Stimulated activated CD8-positive, alpha-beta memory T cell treated with anti-CD3 and anti-CD28 coated beads, Interleukin-7, amount 100 ng/mL, for 48 hours (primary cell): ENCODE measurements at places on chromosomes 7 and 10.
A peak's percentile ranks its signal among the peaks of the same experiment; 100 is the strongest.

DNA sequence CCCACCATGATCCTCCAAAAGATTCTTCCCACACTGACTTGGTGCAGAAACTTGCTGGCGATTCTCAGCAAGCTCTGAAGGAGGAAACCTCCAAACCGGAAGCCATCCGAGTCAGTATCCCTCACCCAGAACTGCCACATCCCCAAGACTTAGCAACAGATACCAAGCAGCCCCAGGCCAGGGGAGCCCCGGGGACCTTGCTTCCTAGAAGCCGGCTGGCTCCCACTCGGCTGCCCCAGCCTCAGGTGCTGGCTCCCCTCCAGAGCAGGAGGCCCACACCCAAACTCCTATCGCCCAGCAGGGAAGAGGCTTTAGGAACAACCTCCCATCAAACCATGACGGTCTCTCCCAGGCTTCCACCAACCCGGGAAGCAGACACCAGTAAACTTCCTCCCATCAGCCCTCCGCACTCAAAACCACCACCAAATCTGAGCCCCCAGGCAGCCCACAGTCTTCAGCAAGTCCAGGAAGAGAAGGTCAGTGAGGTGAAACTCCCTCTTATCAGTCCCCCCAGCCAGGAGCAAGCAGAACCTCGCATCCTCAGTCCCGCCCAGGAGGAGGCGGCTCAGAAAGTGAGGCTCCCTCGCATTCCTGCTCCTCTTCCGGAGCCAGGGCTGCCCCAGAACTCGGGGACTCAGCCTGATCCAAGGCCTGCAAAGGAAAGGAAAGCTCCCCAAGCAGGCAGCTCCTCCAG is 82.3 kb downstream of the LRGUK start:
- no peak for DNase-seq

GRCh38 chr10:10831085-10831484 is 186.6 kb upstream of the CELF2 start:
- DNase-seq = no peak

DNA sequence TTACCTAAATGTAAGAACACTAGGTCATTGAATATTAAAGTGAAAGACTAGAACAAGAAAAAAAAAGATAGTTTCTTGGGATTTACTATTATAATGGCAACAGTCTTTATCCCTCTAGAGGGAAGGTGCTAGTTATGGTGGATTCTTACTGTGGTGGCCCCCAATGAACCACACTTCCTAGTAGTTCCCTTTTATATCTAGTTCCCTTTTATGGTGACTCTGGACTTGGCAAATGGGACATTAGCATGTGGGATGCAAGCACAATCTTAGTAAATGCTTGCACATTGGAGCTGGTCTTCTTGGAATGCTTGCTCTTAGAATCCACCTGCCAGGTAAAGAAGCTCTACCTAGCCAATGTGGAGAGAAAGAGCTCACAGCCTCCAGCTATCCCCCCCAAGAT is 430.2 kb downstream of the LRMDA start:
- DNase-seq = no peak

DNA sequence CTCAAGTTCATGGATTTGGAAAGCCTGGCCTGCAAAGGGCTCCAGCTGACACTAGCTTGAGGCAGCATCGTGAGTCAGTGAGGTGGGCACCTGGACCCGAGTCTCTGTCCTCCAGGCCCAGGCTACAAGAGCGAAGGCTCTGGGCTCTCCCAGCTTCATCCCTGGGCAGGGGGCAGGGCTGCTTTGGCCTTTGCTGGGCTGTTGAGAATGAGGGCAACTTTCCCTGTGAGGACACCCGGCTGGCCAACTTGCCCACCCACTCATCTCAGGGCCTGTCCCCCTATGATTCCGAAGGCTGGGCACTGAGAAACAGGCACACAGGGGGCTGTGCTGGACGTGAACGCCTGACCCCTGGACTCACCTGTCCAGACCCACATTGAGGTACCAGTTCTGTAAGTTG is 24.4 kb downstream of the LDB3 start:
- no peak for DNase-seq

DNA sequence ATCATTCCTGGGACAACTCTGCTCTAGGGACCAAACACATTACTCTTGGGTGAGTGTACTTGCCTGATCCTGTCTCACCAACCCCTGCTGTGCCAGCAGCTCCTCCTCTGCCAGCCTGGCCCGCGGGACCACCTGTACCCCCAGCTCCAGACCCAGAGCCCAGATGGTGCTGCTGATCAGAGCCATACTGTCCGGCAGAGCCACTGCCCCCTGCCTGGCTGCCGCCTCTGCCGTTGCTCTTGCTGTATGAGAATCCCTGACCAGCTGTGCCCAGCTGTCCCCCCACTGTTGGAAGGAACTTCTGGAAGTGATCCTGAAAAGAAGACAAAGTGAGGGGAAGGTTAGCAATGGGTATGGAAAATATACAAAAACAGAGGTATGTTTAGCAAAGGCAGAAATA is 6.9 kb downstream of the MYOZ1 start:
- DNase-seq = no peak

GRCh38 chr7:31500656-31501055 is 13.2 kb upstream of the ITPRID1 start:
- DNase-seq = no peak

- no peak for DNase-seq
Measured at GRCh38 chr7:89312551-89312950, 517.0 kb upstream of the TEX47 start.

- DNase-seq = no peak
Measured at GRCh38 chr7:15557686-15558085, 4.1 kb downstream of the AGMO start.

GRCh38 chr10:113604572-113604971 is 51.7 kb downstream of the HABP2 start:
- no peak for DNase-seq

GRCh38 chr10:33621101-33621500 is 286.6 kb upstream of the NRP1 start:
- no peak for DNase-seq

- no peak for DNase-seq
Measured at GRCh38 chr10:119115926-119116325, 12.0 kb downstream of the DENND10 start.

GRCh38 chr7:16234493-16235146 is 186.7 kb downstream of the CRPPA start:
- no peak for DNase-seq

DNA sequence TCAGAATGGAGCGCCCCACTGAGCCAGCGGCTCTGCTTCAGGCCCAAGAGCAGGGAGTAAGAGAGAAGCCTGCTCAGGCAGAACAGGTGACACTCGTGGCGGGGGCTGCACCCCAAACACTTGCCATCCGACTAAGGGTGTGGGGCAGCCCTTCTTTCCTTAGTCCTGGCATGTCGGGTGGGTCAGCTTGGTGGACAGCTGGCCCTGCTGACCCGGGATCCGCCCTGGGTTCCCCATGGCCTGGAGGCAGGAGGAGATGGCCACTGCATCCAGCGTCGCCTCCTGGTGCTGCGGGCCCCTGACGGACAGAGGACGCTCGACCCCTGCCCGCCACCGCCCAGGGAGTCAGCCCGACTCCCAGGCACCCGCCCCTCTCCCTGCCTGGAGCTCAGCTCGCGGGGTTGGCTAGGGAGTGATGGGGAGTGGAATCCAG is 1.2 kb upstream of the PAOX start:
- DNase-seq = no peak

- DNase-seq = no peak
Measured at GRCh38 chr10:122986335-122986734, 6.1 kb downstream of the PSTK start.

DNA sequence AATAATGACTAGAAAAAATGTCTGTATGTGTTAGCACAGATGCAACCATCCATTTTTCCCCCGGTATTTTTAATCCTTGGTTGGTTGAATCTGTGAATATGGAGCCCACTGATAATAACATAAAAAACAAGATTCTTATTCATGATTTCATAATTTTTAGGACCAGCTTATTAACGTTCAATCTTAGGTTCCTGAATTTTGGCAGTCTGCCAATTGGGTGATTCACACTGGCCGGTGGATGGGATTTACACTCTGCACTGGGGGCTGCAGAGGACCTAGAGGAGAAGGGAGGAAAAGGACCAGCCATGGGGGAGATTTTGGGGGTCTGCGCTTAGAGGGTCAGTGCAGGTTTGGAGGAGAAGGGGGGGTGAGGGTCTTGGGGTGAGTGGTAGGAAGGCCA is 327.9 kb downstream of the ACTR3B start:
- DNase-seq = no peak

DNA sequence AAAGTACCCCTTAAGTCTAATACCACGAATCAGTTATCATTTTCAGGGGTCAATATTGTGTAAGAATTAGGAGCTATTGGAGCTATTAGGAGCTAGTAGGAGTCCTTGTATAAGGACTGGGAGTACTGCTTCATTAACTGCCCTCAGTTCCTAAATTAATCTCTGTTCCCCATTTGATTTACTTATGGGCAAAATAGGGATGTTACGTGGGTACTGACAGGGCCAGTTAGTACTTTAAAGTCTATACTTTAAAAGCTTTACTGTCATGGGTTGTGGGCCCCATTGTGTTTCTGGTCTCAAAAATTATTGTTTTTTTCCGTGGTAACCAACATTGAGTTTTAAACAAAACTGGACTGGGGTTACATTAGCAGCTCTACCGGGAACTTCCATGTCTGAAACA is 60.3 kb downstream of the PRKAR2B start:
- DNase-seq = no peak

GRCh38 chr10:23110722-23111516 is 15.5 kb downstream of the MSRB2 start:
- DNase-seq = no peak

DNA sequence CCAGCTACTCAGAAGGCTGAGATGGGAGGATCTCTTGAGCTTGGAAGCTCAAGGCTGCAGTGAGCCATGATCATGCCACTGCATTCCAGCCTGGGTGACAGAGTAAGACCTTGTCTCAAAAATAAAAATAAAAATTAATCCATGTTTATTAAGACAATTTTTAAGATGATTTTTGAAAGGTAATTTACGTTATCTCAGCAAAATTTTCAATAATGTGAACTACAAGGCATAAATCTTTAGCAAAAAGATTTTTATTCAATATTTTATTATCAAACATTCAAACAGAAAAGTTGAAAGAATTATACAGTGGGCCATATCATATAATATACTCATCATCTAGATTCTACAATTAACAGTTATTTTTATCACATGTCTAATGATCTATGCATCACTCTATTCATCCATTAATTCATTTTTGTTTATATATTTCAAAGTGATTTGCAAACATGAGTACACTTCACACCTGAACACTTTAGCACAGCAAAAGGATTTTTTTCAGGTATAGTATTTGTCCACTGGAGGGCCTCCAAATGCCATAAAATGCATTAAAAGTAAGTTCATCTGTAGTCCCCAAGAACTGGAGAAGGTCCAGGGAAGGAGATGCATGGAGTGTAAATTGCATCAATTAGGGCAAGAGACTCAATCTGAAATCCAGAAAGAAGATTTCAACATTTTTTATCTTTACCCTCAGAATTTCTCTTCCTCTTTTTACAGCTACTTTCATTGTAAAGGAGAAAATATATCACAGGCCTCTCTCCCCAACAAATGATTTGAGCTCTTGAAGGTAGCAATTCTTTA is 38.6 kb upstream of the RSBN1L start:
- no peak for DNase-seq

- no peak for DNase-seq
Measured at GRCh38 chr10:33952692-33953360, 618.4 kb upstream of the NRP1 start.

- no peak for DNase-seq
Measured at GRCh38 chr10:55263327-55263726, 462.3 kb upstream of the PCDH15 start.

DNA sequence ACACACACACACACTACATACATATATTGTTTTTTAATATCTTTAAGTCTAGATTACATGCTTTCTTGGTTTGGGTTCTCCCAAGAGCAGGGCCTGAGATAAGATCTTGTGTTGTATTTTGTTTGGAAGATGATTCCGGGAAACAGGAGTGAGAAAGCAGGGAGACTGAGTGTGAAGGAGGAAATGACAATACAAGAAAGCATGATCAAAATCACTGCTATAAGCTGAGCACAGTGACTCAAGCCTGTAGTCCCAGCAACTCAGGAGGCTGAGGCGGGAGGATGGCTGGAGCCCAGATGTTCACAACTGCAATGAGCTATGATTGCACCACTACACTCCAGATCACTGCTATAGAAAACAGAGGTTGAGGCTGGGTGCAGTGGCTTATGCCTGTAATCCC is 267.6 kb downstream of the SKIDA1 start:
- DNase-seq = no peak

DNA sequence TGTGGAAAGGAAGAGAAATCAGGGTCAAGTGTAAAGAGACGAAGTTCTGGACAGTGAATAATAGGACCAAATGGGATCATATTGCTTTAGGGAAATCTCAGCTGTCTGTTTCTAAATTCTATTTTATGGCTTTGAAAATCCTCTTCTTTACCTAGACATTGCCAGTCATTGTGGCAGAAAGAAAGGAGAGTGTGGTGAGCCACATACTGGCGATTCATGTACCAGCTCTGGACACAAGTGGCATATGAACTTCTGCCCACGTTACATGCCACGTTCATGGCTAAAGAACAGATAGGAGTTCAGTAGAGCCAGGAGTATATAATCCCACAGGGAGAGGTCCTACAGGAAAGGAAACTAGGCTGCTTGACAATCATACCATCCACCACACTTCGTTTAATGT is 28.0 kb downstream of the STARD3NL start:
- no peak for DNase-seq

GRCh38 chr7:50418086-50418515 is 32.0 kb downstream of the FIGNL1 start:
- DNase-seq = peak; percentile 72

- no peak for DNase-seq
Measured at GRCh38 chr7:48009257-48009656, 19.6 kb downstream of the SUN3 start.

GRCh38 chr7:66296001-66296521 is 90.9 kb downstream of the TPST1 start:
- DNase-seq = no peak

- no peak for DNase-seq
Measured at GRCh38 chr7:46707973-46708372, 786.9 kb upstream of the IGFBP3 start.

GRCh38 chr7:67614843-67615242 is 618.2 kb downstream of the TYW1 start:
- DNase-seq = no peak

DNA sequence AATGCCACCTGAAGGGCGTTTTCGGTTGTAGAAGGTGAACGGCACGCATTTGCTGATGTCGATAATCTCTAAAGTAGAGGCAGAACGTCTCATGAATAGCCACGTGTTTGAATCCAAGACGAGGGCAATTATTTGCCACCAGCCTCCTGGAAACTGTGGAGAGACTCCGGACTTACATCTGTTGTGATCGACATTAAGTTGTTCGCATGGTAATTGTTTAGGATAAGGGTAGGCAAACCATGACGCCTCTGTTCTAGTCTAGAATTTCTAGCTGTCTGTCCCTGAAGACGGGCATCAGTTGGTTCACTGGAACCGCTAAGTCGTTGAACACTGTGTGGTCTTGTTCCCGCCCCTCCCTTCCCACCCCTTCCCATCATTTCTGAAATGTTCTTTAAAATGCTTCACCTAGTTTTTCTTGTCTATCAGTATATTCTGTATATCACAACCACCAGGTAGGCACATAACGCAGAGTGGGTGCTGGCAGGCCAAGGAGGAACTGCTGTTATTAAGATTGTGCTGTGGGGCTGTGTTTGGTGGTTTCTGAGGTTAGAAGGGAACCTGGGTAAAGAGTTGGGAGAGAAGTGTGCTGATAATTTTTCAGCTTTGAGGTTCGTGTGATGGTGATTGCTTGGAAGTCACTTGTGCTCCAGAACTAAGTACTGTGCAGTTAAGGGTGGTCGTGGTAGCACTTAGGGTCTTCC is 1.2 kb downstream of the UBE3C start:
- DNase-seq = no peak

GRCh38 chr7:104196161-104196560 is 11.7 kb downstream of the ORC5 start:
- DNase-seq = no peak

- peak; percentile 45 for DNase-seq
Measured at GRCh38 chr10:31759124-31759798, 169.4 kb downstream of the ARHGAP12 start.
